Activated CD4-positive, alpha-beta T cell treated with anti-CD3 and anti-CD28 coated beads, Interleukin-2, amount 10 ng/mL, durations not matched to agents 7 days and 5 days (primary cell): ENCODE measurements at places on chromosomes 11 and 22. TPM values are rescaled to one million over a fixed set of nuclear protein-coding genes. Genes with fewer than 3 reads are reported as not detected.
A peak's percentile ranks its signal among the peaks of the same experiment; 100 is the strongest.

The LGR4 gene
- 0.29 TPM for total RNA-seq

GRCh38 chr11:125167954-125168835, 3.6 kb downstream of the PKNOX2 start:
- no peak overlapping the region for H3K27ac ChIP-seq
- H3K4me3 ChIP-seq: no peak overlapping the region
- H3K27me3 ChIP-seq: peaks cover 67% of the 10 kb centered on the region
- H3K4me1 ChIP-seq: peaks cover 15% of the 10 kb centered on the region
- H3K36me3 ChIP-seq: peaks cover 3% of the 10 kb centered on the region

DNA sequence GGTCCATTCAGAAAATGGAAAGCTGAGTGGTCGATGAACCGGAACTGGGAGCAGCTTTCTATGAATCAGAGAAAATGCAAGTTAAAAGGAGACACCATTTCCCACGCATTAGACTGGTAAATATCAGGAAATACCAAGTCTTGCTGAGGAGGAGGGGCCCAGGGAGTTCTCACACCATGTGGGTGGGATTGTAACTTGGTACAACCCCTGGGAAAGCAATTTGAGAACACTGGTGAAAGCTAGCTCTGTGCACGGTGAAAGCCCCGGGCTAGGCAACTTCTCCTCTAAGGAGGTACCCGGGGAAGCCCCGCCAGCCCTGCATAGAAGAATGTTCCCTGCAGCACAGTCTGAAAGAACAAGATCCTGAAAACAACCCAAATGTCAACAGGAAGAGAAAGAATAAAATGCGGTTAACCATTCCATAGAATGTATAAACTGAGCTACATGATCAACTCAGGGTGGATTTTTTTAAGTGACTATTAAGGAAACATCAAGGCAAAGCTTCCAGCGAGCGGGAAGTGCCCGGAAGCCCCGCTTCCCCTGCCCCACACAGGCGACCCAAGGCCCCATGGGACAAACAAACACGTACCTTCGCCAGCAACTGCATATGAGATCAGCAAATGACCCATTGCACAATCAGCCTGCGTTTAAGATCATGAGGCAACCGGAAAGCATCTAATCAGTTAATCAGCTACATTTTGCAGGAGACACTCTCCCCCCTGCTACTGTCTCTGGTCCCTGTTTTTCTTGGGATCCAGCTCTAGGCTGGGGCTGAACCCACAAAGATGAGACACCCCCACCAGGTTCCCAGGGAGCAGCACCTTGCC, 11.3 kb downstream of the SHANK2 start:
- H3K27me3 ChIP-seq: no peaks in the 10 kb centered on the region
- H3K4me1 ChIP-seq: no peaks in the 10 kb centered on the region
- no peaks in the 10 kb centered on the region for H3K36me3 ChIP-seq
- no peak for DNase-seq
- H3K4me3 ChIP-seq: no peak overlapping the region
- H3K27ac ChIP-seq: no peak overlapping the region

GRCh38 chr11:45658292-45658991, 7.0 kb downstream of the CHST1 start:
- peaks cover 6% of the 10 kb centered on the region for H3K4me1 ChIP-seq
- H3K27ac ChIP-seq: no peak overlapping the region
- H3K36me3 ChIP-seq: no peaks in the 10 kb centered on the region

- DNase-seq: no peak
- no peaks in the 10 kb centered on the region for H3K27me3 ChIP-seq
- H3K4me1 ChIP-seq: peaks cover 9% of the 10 kb centered on the region
- peaks cover 25% of the 10 kb centered on the region for H3K36me3 ChIP-seq
These were observed 39.2 kb upstream of the APOA1 start for GRCh38 chr11:116876656-116877055.

- peak overlapping the region; percentile 85 for H3K4me3 ChIP-seq
- H3K27me3 ChIP-seq: peaks cover 48% of the 10 kb centered on the region
- no peak for DNase-seq
- peaks cover 5% of the 10 kb centered on the region for H3K36me3 ChIP-seq
- H3K27ac ChIP-seq: no peak overlapping the region
These were observed 587 bp downstream of the ESAM start for GRCh38 chr11:124761301-124762104.
